Smooth muscle cell of the pulmonary artery (primary cell): ENCODE measurements at places on chromosomes 3 and 15. TPM values are rescaled to one million over a fixed set of nuclear protein-coding genes. Genes with fewer than 3 reads are reported as not detected.

PFKFB4 gene
- total RNA-seq, result 59.8 and 62.5 TPM in 2 replicates

CHRM5 gene
- total RNA-seq, result 0.07 TPM in 1 of 2 replicates, not detected in the other

PLA2G4D gene
- total RNA-seq, result under 0.01 TPM in 1 of 2 replicates, not detected in the other

SLC22A13 gene
- 0.46 and 1.2 TPM in 2 replicates for total RNA-seq

DISP2 gene
- 0.13 and 0.17 TPM in 2 replicates for total RNA-seq

EXD1 gene
- total RNA-seq, result not detected in 2 replicates
